Stimulated activated naive B cell treated with anti-CD40 and anti-IgM and Interleukin-4, amounts not matched to agents 10 μg/mL and 1 μg/mL and 100 μg/mL, for 72 hours (primary cell): ENCODE measurements at places on chromosomes 13 and 19.

- no peak for DNase-seq
Observed at GRCh38 chr19:45154064-45154827, 6.5 kb downstream of the NKPD1 start.

DNA sequence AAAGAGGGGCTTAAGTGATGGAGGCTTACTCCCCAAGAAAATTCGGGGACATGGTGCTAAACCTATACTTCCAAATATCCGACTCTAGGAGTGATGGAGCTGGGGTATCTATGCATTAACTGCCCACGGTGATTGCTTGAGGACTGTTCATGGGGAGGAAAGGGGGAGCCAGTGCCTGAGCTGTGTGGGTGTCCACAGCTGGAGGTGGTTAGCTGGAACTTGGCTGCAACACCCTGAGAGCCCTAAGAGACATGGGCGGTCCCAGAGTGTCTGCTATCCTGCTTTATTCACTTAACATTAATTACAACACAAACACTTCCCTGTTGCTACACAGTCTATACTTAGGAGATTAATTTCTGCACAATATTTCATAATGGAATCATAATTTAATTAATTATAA is 28.1 kb upstream of the POMP start:
- no peak for DNase-seq

GRCh38 chr13:94455414-94455813 is 24.1 kb downstream of the DCT start:
- no peak for DNase-seq

- DNase-seq, result peak; percentile 68
Observed at GRCh38 chr19:42122691-42123607, 9.3 kb downstream of the POU2F2 start.

- DNase-seq, result peak; percentile 61
Observed at GRCh38 chr19:48859711-48860572, 8.5 kb downstream of the PLEKHA4 start.

GRCh38 chr13:106034201-106034600 is 501.3 kb downstream of the EFNB2 start:
- no peak for DNase-seq

DNA sequence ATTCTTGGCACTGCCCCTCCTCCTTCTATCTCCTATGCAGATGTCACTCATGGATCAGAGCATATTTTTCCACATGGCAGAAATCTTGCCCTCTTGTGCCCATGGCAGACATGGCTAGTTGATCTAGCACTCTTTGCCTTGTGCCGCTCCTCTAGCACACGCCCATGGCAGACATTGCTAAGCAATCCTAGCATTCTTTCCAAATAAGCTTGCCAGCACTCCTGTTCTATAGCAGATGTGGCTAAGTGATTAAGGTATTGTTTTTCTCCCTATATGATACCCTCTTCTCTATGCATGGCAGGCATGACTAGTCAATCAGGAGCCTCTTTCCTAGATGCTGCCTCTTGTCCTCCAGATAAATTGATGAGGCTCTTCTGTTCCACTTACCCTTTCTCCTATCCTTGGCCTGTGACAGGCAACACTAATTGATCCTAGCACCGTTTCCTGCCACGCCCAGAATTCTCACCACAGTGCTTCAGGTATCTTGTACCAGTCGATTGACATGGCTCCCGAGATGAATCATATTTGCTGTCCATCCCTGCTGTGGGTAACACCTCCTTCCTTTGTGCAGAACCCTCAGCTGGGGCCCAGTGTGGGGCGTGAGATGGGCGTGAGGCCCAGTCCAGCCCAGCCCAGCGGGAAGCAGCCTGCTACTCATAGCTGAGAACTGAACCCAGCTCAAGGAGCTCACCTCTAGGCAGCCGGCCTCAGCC is 26.9 kb downstream of the TMED1 start:
- DNase-seq, result no peak

- no peak for DNase-seq
Observed at GRCh38 chr13:48942131-48942530, 33.6 kb upstream of the FNDC3A start.

DNA sequence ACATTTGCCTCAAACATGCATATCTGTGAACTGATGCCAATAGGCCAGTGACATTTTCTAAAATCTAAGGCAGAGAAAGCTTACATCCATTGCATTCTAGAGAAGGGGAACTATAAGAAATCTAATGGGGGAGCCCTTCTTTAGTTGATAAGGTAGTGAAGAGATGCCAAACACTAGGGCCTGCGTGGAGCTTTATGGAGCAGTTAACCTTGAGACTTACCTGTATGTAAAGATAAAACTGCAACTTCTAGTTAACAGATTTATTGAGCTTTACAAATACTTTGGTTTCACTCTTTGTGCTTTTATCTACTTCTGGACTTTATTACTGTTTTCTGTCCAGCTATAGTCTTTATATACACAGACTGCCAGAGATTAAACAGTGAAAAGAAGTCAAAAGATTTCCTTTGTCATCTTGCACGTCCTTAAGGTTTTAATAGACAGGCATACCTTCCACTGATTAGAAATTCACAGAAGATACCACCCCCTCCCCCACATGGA is 457.6 kb downstream of the KLF12 start:
- DNase-seq, result no peak

DNA sequence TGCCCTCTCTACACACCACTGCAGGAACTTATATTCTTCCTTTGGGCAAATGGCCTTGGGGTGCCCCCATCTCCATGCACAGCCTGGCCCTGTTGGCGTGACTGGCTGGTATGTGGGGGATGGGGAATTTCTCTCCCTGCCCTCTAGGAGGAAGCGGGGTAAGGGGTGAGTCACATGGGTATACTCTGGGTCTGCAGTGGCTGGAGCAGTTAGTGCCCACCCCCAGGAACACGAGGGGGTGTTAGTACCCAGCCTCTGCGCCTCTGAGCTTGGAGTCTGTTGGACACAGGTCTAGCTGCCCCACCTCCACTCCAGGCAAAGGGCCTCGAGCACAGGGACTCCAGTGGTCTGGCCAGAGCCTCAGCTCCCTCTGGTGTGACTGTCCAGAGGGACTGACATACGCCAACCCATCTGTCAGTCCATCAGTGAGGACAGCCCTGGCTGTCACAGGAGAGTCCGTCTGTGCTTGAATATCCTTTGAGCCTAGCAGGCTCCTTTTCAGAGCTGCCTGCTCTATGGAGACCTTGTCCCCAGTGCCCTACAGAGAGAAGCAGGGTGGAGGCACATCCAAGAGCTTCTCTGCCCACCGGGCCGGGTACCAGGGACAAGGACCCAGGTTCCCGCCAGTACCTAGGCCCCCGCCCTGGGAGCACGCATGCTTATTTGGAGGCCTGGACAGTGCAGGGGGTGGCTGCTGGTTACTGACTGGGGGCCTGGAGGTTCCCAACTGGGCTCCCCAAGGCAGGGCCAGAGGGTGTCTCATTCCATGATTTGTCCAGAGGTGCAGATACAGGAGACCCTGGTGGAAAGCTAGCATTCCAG is 66.6 kb downstream of the CHST8 start:
- DNase-seq, result no peak

GRCh38 chr19:5738423-5738822 is 18.0 kb downstream of the CATSPERD start:
- no peak for DNase-seq

DNA sequence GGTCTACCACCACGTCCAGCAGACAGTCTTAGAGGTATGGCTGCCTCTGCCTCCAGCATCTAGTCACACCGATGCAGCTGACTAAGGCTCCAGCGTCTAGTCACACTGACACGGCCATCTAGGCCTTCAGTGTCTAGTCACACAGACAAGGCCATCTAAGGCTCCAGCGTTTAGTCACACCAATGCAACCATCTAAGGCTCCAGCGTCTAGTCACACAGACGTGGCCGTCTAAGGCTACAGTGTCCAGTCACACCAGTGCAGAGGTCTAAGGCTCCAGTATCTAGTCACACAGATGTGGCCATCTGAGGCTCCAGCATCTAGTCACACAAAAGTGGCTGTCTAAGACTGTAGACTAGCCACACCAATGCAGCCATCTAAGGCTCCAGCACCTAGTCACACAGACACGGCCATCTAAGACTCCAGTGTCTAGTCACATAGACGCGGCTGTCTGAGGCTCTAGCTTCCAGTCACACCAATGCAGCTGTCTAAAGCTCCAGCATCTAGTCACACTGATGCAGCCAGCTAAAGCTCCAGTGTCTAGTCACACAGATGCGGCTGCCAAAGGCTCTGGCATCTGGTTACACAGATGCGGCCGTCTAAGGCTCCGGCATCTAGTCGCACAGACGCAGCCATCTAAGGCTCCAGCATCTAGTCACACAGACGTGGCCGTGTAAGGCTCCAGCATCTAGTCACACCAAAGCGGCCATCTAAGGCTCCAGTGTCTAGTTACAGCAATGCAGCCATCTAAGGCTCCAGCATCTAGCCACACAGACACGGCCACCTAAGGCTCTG is 55.1 kb downstream of the KLF2 start:
- DNase-seq, result no peak

DNA sequence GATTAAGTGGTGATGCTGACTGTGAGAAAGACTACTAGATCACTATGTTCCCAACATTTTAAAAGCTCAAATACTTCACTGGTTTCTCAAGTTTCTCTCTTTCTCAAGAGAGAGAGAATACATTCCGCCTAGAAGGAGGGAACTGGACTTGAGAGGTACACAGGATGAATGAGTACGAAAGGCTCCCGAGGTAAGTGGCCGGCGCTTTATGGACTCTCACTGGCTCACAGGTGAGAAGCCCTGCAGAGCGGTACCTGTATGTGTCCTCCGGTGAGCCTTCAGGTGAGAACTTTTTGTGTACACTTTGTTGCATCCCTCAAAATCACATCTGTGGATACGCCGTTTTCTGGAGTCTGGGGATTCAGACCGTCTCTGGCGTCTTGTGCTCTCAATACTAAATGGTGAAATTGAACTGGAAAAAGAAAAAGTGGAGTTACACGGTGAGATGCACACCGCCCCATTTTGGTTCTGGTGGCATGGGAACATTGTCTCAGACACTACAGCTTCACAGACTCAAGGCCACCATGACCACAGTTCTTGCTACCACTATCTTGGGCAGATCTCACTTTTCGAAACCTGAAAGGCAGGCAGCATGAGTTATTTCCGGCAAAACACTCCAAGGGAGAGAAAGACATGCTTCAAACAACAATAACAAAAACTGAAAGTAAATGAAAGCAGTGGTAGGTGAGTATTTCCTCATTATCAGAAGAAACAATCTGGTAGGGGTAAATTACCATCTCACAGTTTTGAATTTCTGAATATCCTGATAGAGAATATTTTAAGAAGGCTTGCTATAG is 418.9 kb downstream of the KLF12 start:
- DNase-seq, result peak; percentile 3

DNA sequence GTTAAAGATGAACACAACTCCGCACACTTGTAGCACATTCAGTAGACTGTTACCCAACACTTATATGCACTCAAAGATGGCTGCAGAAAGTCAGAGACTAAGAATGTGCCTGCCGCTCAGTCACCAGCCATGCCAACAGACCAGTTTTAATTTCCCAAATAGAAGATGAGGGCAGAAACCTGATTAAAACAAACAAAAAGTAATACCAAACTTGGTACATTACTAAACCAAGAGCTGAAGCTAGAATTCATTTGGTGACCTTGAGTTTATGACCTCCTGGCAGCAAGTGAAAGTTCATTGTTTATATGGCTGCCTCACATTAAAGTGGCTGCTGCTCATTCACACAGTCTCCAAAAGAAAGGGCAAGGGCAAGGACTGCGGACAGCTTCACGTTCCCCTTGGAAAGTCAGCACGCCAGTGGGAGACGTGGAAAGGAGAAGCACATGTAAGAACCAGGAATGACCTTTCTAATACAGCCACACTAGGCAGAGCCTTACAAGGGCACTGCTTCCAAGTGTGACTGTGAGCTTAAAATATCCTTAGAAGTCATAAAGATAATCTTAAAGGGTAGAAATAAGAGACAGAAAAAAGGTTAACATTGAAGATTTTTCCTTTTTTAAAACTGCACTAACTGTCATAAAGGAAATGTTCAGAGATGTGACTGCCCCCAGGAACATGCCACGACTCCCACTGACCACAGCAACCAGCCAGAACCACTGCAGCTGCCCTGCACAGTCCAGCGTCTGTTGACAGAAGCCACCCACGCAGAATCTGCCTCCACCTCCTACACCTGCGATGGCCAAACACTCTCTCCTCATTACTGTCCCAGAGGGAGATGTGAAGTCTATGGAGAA is 73.5 kb downstream of the STK24 start:
- DNase-seq, result no peak

GRCh38 chr19:46844067-46844489 is 6.6 kb downstream of the AP2S1 start:
- DNase-seq, result no peak

DNA sequence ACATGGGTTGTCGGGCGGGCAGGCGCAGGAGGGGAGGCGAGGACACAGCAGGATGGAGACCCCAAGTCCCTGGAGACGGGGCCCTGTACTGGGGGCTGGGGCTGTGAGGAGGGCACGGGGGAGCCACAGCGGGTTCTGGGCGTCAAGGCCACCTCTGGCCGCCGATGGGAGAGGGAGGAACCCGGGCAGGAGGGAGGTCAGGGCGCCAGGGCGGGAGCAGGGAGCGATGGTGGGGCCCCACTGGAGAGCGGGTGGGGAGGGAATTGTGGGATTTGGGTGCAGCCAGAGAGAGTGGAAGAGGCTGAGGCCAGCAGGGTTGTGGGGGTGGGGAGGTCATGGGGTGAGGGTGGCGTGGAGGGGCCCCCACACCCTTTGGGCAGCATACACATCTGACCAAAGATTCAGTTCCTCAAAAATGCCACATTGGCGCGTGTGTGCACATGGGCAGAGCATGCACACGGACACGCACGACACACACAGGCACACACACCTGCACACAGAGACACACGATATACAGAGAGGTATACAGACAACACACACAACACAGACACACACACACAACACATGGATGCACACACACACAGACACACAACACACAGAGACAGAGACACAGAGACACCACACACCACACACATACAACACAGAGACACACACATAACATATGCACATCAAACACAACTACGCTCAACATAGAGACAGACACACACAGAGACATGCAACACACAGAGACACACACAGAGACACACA is 54.9 kb downstream of the AP1M1 start:
- peak; percentile 50 for DNase-seq

GRCh38 chr19:6218491-6219146 is 61.2 kb downstream of the MLLT1 start:
- peak; percentile 76 for DNase-seq

GRCh38 chr19:5083547-5083965 is 114.6 kb downstream of the KDM4B start:
- DNase-seq, result no peak

GRCh38 chr19:23401086-23401610 is 5.9 kb upstream of the ZNF91 start:
- no peak for DNase-seq

- DNase-seq, result no peak
Observed at GRCh38 chr13:26557051-26557392, 461 bp upstream of the WASF3 start.

- no peak for DNase-seq
Observed at GRCh38 chr19:30036154-30037129, 94.4 kb downstream of the URI1 start.
